Activated CD8-positive, alpha-beta memory T cell treated with anti-CD3 and anti-CD28 coated beads for 1 hour (primary cell): ENCODE measurements at places on chromosomes 6 and 20.

GRCh38 chr6:160733050-160733646 lies 31.1 kb downstream of the PLG start:
- DNase-seq: no peak

- DNase-seq: no peak
These were observed 334.9 kb upstream of the JARID2 start for GRCh38 chr6:14910692-14911547.

DNA sequence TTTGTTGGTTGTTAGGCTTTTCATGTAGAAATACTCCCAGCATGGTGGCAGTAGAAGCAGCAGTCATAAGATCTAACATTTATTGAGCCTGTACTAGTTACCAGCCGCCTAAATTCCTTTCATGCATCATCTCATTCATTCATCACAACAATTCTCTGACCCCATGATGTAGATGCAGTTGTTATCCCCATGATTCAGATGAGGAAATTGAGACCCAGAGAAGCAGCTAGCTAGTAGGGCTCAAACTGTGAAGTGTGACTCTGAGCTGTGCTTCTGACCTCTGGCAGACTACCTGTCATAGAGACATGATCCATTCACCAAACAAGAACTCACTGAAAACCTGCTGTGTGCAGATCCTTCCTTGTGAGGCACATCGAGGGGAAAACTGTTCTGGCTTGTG lies 16.9 kb downstream of the RREB1 start:
- no peak for DNase-seq

GRCh38 chr6:139306291-139306981 lies 14.6 kb upstream of the TXLNB start:
- no peak for DNase-seq

DNA sequence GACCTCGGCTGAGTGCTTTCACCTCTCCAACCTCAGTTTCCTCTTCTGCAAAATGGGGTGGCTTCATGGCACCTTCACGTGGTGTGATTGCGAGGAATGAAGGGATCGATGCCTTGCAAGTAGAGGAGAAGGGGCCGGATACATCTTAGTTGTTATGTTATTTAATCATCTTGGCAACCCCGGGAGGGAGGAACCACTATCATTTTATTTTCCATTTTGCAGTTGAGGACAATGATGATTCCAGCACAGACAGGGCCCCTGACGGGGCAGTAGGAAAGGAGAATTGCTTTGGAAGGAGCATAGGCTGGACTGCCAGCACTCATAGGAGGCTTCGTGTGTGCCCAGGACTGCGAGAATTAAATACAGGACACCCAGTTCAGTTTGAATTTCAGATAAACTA lies 2.5 kb upstream of the PMEPA1 start:
- DNase-seq: no peak

- no peak for DNase-seq
These were observed 7.7 kb downstream of the CCN6 start for GRCh38 chr6:112061605-112062004.
